ENCODE measurements at places on chromosomes 4 and X.

DNA sequence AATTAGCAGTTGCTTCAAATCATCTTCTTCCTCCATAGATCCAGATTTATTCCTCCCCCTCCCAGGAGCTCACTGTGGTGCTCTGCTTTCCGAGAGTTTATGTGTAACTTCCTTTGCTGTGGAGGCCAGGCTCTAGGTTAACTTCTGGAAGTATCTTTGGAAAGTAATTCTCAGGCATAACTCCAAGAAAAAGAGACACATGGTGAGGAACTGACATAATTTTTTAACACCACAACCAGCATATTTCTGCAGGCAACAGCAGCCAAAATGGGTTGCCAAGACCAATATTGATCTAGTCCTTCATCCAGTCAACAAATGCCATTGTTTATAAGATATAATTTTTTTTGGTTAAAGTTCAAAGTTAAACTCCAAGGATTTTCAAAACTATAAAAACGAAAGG is 114.5 kb upstream of the RBPJ start:
- no peak for DNase-seq

DNA sequence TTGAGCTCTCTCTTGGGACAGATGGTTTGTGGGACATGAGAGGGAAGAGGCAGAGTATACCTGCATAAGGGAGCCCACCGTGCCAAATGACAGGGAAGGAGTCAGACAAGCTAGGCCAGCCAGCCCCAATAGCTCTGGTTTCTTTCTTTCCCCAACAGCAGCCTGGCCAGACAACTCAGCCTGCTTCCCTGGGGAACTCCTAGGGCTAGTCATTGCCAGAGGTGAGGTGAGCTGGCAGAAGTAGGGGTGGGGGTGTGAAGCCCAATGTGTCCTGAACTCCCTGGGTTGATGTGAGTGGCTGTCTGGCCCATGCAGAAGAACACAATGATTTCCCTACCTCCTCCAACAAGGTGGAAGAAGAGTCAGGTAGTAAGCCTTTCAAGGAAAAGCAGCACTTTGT is 135.5 kb downstream of the AMMECR1 start:
- DNase-seq: no peak

DNA sequence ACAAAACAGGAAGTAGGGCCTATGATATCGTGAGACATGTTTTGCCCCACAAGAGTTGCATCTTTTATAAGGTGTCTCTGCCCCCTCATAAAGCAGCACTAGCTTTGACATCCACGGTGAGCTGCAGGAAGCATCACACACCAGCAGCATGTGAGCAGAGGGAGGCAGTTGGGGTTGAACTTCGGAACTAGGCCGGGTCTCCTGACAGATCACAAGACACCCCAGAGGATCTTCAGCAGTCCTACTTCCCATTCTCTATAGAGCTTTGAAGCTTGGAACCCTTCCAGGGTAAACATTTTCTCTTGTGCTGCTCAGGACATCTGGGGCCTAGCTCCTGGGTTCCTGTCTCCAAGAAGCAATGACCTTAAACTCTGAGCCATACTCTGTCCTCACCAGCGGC is 27.5 kb downstream of the YY2 start:
- no peak for DNase-seq

DNA sequence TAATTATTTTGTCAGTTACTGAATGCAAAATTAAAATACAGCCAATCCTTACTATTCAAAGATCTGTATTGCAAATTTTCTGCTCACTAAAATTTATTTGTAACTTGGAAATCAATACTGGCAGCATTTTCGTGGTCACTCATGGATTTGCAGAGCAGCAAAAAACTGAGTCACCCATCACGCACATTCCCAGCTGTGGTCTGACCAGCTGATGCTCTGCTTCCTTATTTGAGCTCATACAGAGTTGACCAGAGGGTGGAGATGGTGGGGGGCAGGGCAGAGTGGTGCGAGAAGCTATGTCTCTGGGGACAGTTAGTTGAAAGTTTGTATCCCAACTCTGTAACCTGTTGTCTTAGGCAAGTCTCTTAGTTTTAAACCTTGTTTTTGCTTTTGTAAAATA is 214.8 kb downstream of the SPCS3 start:
- DNase-seq: no peak

GRCh38 chr4:159145992-159146330 is 43.1 kb downstream of the RAPGEF2 start:
- DNase-seq: no peak

DNA sequence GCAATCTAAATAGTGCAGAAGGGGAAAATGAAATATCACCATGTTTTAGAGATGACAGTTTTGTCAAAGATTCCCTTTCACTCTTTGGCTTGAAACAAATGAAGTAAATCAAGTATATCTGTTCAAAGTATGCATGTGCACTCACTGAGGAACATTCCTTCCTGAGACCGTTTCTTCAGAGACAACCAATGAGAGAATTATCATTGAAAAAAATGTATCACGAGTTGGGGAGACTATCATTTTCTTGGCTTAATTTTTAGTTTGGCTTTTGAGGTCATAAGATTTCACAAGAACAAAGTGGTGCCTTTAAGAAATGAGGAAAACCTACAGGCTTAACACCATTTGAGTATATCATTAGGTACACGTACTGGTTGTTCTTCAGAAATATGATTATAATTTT is 56.3 kb downstream of the PCDH7 start:
- no peak for DNase-seq
